ENCODE measurements at places on chromosomes 7 and 10.

DNA sequence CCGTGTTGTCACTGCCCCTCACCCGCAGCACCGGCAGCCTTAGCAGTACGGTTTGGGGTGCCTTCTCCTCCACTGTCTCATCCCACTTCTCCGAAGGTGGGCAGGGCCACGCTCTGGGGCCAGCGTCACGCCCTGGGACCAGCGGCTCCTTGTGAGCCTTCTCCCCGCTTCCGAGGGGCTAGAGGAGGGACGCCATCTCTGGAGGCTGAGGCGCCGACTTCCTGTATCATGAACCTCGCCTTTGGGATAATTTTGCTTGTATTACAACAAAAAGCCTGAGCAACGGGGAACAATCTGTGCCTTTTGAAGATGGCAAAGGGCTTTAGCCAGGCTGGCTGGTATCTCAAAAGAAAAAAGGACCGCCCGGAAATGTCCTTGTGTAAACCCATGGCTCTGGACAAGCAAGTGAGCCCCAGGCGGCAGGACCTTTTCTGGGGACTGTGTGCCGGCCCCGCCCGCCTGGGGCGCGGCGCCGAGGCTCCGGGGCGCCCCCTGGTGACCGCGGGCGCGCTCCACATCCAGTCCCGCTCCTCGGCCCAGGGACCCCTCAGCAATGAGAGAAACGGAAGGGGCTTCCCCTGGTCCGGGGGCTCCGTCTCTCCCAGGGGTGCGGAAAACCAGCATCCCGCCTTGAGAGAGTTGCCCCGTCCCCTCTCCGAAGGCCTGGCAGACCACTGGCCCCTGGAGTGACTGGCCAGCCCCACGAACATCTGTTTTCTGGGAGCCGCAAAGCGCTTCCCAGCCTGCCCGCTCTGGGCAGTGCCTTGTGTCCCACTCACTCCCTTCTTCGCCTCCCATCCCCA, 3.8 kb downstream of the DEPP1 start:
- DNase-seq, result peak; percentile 73

DNA sequence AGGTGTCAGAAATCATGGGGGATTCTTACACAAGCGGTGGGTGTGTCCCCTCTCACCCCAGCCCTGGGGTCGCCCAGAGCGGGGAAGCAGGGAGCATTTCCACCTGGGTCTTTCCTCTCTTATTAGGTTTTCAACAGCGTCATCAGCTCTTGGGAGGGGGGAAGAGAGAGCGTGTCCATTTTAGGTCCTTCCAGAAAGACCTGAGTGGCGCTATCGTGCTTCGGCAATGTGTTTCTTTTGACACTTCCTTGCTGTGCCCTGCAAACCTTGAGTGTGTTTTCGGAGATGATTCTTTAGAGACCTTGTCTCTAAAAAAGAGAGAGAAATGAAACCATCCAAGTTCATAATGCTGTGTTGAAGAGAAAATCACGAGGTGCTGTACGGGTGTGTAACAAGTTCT, 86.9 kb upstream of the PITRM1 start:
- DNase-seq, result no peak

GRCh38 chr7:43204081-43204480, 91.6 kb downstream of the HECW1 start:
- DNase-seq, result no peak

- DNase-seq, result no peak
Observed at GRCh38 chr7:141600168-141601006, 49.2 kb downstream of the AGK start.

- DNase-seq, result peak; percentile 33
Observed at GRCh38 chr7:12567015-12567414, 3.5 kb upstream of the SCIN start.

DNA sequence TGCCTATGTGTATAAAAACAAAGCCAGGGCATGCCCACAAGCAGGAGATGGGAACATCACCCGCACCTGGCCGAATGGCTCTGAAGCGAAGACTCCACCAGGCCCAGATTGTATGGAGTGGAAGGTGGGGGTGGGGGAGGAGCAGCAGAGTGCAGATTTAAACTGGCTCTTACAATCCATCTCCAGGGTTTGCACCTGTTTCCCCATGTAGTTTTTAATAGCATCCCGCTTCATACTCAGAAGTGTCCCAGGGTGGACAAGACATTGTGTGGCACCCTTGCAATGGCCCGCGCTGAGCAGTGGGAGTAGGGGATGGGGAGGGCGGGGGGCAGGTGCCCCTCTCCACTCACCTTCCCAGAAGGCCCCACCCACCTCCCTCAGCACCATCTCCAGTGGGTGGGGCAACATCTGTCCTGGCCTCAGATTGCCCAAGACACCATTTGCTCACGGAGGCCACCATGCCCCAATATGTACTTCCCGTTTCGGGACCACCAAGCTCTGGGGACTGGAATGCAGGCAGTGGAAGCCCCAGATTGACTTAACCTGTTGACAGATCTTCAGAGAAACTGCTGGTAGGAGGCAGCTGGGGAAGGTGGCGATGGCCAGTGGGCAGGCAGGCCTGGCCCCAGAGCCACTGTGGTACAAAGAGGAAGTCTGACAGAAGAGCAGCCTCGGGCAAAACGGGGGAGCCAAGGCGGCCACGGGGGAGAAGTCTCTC, 23.0 kb downstream of the VSIR start:
- DNase-seq, result no peak

- no peak for DNase-seq
Observed at GRCh38 chr7:142703655-142704305, 45.5 kb upstream of the PRSS1 start.

GRCh38 chr10:17758896-17759295, 6.9 kb downstream of the TMEM236 start:
- DNase-seq, result no peak

- DNase-seq, result no peak
Observed at GRCh38 chr7:46764100-46764936, 817.6 kb downstream of the TNS3 start.
